ENCODE measurements at places on chromosomes 1 and 21. TPM values are rescaled to one million over a fixed set of nuclear protein-coding genes. Genes with fewer than 3 reads are reported as not detected.

- H3K4me1 ChIP-seq = peaks cover 36% of the 10 kb centered on the region
- peak overlapping the region; percentile 29 for H3K27ac ChIP-seq
- H3K4me3 ChIP-seq = peak overlapping the region; percentile 93
These were observed 1.3 kb downstream of the MEF2D start for GRCh38 chr1:156499194-156499841.

- H3K4me1 ChIP-seq = peaks cover 17% of the 10 kb centered on the region
- H3K36me3 ChIP-seq = no peaks in the 10 kb centered on the region
- H3K4me3 ChIP-seq = no peak overlapping the region
These were observed 9.2 kb downstream of the DEGS1 start for GRCh38 chr1:224192082-224192788.

- H3K36me3 ChIP-seq = no peaks in the 10 kb centered on the region
- no peaks in the 10 kb centered on the region for H3K27me3 ChIP-seq
- no peak overlapping the region for H3K27ac ChIP-seq
- no peak overlapping the region for H3K4me3 ChIP-seq
These were observed 635.2 kb downstream of the SMYD3 start for GRCh38 chr1:245871915-245872314.

- H3K4me3 ChIP-seq = no peak overlapping the region
- H3K36me3 ChIP-seq = no peaks in the 10 kb centered on the region
- H3K27ac ChIP-seq = no peak overlapping the region
- no peak for DNase-seq
These were observed 23.9 kb upstream of the SPATA6 start for GRCh38 chr1:48495911-48496310.

GRCh38 chr1:5814046-5814619, 178.1 kb downstream of the NPHP4 start:
- H3K27me3 ChIP-seq = no peaks in the 10 kb centered on the region
- no peak for DNase-seq
- H3K36me3 ChIP-seq = no peaks in the 10 kb centered on the region
- no peak overlapping the region for H3K4me3 ChIP-seq

GRCh38 chr1:114720492-114720891, 3.9 kb upstream of the NRAS start:
- H3K4me1 ChIP-seq = peaks cover 2% of the 10 kb centered on the region
- H3K4me3 ChIP-seq = no peak overlapping the region
- H3K36me3 ChIP-seq = no peaks in the 10 kb centered on the region
- no peaks in the 10 kb centered on the region for H3K27me3 ChIP-seq
- H3K27ac ChIP-seq = no peak overlapping the region
- no peak for DNase-seq

- H3K36me3 ChIP-seq = no peaks in the 10 kb centered on the region
- H3K27me3 ChIP-seq = no peaks in the 10 kb centered on the region
- no peak overlapping the region for H3K27ac ChIP-seq
- no peaks in the 10 kb centered on the region for H3K4me1 ChIP-seq
- DNase-seq = no peak
These were observed 12.7 kb upstream of the ASAP3 start for GRCh38 chr1:23496490-23497181.

GRCh38 chr1:236741753-236742152, 53.3 kb upstream of the MTR start:
- no peaks in the 10 kb centered on the region for H3K36me3 ChIP-seq
- no peak overlapping the region for H3K27ac ChIP-seq
- H3K4me3 ChIP-seq = no peak overlapping the region

- no peaks in the 10 kb centered on the region for H3K4me1 ChIP-seq
- H3K36me3 ChIP-seq = no peaks in the 10 kb centered on the region
- DNase-seq = peak; percentile 46
- H3K27ac ChIP-seq = peak overlapping the region; percentile 53
These were observed 102.4 kb downstream of the CACHD1 start for GRCh38 chr1:64572222-64572900.

DNA sequence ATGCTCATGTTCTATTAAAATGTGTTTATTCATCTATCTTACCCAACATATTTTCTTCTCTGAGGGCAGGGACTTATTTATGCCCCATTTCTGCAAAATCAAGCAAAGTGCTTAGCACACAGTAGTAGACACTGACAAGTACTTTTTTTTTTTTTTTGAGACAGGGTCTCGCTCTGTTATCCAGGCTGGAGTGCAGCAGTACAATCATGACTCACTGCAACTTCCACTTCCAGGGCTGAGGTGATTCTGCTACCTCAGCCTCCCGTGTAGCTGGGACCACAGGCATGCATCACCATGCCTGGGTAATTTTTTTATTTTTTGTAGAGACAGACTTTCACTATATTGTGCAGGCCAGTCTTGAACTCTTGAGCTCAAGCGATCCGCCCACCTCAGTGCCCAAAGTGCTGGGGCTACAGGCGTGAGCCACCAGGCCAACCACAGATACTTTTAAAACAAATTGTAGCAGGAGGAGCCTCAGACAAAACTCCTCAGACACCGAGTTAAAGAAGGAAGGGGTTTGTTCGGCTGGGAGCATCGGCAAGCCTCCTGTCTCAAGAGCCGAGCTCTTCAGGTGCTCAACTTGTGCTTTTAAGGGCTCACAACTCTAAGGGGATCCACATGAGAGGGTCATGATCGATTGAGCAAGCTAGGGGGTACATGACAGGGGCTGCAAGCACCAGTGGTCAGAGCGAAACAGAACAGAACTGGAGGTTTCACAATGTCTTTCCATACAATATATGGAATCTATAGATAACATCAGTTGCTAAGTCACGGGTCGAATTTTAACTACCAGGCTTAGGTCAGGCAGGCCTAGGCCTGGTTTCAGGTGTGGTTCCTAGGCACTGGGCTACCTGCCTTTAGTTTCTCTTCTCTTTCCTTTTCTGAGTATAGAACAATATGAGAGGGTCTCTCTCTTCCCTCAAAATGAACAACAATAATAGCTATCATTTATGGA, 5.7 kb upstream of the TMEM167B start:
- H3K27ac ChIP-seq = no peak overlapping the region
- no peaks in the 10 kb centered on the region for H3K4me1 ChIP-seq
- H3K4me3 ChIP-seq = no peak overlapping the region

DNA sequence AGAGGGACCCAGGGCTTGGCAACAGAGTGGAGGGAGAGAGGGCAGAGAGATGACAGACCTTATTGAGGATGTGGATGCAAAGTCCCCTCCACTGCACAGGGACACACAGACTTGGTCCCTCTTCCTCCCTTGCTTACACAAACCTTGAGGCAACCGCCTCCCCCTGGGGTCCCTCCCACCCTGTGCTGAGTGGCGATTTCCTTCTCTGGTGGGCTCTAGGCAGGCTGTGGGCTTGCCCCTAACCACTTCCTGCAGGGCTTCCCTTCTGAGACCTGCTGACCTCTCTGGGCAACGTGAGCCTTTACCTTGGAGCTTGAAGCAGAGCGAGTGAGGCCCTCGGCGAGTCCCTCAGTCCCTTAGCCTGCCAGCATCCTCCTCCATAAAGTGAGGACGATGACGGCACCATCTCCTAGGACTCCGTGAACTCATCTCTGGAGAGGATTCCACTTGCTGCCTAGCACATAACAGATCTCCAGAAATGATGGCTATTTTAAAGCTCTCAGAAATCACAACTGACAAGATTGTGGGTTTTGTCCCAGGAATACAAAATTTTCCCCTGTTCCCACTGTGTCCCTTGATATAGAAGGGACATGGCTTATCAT, 25.0 kb downstream of the KIAA1614 start:
- no peak overlapping the region for H3K4me3 ChIP-seq
- no peaks in the 10 kb centered on the region for H3K4me1 ChIP-seq
- DNase-seq = no peak
- H3K27me3 ChIP-seq = no peaks in the 10 kb centered on the region
- H3K27ac ChIP-seq = no peak overlapping the region
- no peaks in the 10 kb centered on the region for H3K36me3 ChIP-seq

- no peaks in the 10 kb centered on the region for H3K27me3 ChIP-seq
- H3K4me1 ChIP-seq = no peaks in the 10 kb centered on the region
- H3K27ac ChIP-seq = no peak overlapping the region
- H3K36me3 ChIP-seq = no peaks in the 10 kb centered on the region
- no peak for DNase-seq
- H3K4me3 ChIP-seq = no peak overlapping the region
These were observed 1560.3 kb downstream of the MRPL39 start for GRCh38 chr21:24046829-24047443.

DNA sequence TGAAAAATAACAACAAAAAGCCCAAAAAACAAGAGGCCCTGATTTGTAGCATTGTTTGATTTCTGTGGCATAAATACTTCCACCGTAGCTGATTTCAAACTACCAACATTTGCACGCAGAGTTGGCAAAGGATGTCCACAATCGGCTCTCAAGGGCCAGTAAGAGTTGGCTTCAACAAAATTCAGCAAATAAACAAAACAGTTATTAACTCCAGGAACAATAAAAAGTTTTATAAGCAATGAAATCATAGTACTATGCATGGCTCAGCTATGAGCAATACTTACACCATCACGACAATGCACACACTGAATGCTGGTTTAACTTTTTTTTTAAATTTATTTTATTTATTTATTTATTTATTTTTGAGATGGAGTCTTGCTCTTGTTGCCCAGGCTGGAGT, 8.7 kb upstream of the COX20 start:
- no peak overlapping the region for H3K4me3 ChIP-seq
- no peaks in the 10 kb centered on the region for H3K27me3 ChIP-seq
- no peak overlapping the region for H3K27ac ChIP-seq
- no peaks in the 10 kb centered on the region for H3K36me3 ChIP-seq

DNA sequence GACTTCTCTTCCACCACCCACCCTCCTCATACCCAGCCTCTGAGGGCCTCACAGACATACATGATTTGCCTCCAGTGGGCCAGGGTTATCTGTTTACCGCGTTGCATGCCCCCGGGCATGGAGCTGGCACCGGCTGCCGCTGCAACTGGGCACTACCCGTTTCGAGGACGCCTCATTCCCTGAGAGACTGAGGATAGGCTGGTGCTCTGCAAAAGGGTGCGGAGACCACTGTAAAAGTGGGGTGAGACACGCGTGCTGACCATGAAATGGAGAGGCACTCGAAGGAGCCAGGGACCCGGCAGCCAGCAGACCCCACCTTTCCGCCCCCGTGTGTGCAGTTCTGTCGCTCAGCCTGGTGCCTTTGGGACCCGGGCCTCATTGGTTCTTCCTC, 20.6 kb downstream of the TP73 start:
- peaks cover 7% of the 10 kb centered on the region for H3K4me1 ChIP-seq
- no peak overlapping the region for H3K27ac ChIP-seq
- H3K27me3 ChIP-seq = no peaks in the 10 kb centered on the region
- DNase-seq = no peak
- H3K4me3 ChIP-seq = no peak overlapping the region

GRCh38 chr1:150415800-150416199, 51.9 kb downstream of the RPRD2 start:
- H3K27me3 ChIP-seq = no peaks in the 10 kb centered on the region
- peaks cover 1% of the 10 kb centered on the region for H3K4me1 ChIP-seq
- no peaks in the 10 kb centered on the region for H3K36me3 ChIP-seq
- DNase-seq = no peak
- no peak overlapping the region for H3K27ac ChIP-seq
- H3K4me3 ChIP-seq = no peak overlapping the region

DNA sequence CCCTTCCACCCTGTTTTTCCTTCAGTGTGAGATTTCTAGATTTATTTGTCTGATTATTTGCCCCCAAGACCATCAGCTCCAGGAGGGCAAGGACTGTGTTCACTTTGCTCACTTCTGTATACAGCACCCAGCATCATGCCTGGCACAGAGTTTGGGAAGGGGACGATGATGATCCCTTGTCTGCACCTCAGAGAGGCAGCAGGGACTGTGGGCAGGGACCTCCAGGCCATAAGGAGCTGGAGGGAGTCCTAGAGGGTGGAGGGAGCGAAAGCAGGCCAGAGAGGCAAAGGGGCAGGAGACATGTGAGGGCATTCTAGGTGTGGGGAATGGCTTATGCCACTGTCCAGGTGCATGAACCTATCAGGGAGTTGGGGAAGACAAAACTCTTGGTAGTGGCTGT, 32.8 kb downstream of the H3-3A start:
- H3K27ac ChIP-seq = no peak overlapping the region
- no peaks in the 10 kb centered on the region for H3K36me3 ChIP-seq
- no peaks in the 10 kb centered on the region for H3K27me3 ChIP-seq
- DNase-seq = no peak
- no peak overlapping the region for H3K4me3 ChIP-seq

GRCh38 chr1:64488862-64489261, 18.9 kb downstream of the CACHD1 start:
- H3K27me3 ChIP-seq = no peaks in the 10 kb centered on the region
- no peak overlapping the region for H3K4me3 ChIP-seq
- no peaks in the 10 kb centered on the region for H3K36me3 ChIP-seq
- H3K4me1 ChIP-seq = peaks cover 5% of the 10 kb centered on the region
- H3K27ac ChIP-seq = no peak overlapping the region

GRCh38 chr1:107690491-107690890, 274.5 kb downstream of the VAV3 start:
- peaks cover 6% of the 10 kb centered on the region for H3K4me1 ChIP-seq
- no peak overlapping the region for H3K27ac ChIP-seq
- no peaks in the 10 kb centered on the region for H3K36me3 ChIP-seq
- no peak for DNase-seq

DNA sequence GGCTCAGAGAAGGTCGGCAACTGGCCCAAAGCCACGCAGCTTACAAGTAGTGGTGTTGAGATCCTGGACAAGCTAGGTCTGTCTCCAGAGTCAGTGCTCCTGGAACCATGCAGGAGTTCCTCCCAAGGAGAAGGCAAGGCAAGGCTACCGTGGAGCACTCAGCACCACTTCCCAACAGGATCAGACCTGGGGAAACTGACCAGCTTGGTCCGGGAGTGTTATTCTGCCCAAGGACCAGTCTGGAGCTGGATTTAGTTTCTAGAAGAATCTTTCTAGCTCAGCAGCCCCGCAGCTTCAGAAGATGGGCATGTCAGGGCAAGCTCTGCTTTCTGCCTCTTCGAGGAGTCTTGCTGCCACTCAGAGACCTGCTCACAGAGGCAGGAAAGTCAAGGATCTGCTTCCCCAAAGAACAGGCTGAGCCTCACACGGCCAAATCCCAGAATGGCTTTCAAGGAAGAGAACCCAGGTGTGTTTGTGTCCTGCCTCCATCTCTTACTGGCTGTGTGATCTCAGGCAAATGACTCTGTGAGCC, 302.8 kb downstream of the MATN1 start:
- H3K27ac ChIP-seq = no peak overlapping the region
- no peaks in the 10 kb centered on the region for H3K4me1 ChIP-seq
- no peaks in the 10 kb centered on the region for H3K27me3 ChIP-seq
- H3K4me3 ChIP-seq = no peak overlapping the region
- H3K36me3 ChIP-seq = no peaks in the 10 kb centered on the region

DNA sequence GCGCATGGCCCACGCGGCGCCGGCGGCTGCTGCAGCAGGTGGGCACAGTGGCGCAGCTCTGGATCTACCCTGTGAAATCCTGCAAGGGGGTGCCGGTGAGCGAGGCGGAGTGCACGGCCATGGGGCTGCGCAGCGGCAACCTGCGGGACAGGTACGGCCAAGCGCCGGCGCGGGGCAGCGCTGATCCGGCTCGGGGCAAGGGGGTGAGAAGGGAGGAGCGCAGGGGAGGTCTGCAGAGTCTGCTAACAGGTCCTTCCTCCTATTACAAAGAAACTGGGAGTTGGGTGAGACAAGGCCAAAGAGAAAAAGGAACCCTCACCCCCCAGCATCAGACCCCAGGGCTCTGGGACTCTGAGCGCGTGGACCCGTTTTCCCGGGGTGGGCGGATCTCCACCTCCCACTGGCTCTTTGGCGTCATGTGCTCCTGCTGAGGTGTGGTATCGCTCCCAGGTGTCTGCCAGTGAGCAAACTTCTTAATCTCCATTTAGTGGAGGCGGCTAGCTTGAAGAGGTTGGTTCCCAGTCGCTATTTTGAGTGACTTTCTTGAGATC, 431 bp downstream of the MTARC1 start:
- peak overlapping the region; percentile 81 for H3K27ac ChIP-seq
- H3K27me3 ChIP-seq = no peaks in the 10 kb centered on the region
- DNase-seq = peak; percentile 89
- peaks cover 2% of the 10 kb centered on the region for H3K36me3 ChIP-seq

The LGR6 gene
- total RNA-seq = not detected

The MATN1 gene
- not detected for total RNA-seq

The SPRR1A gene
- total RNA-seq = not detected

The OR2T35 gene
- not detected for total RNA-seq
